ENCODE measurements at places on chromosomes 2 and 18.

- DNase-seq, result no peak
Measured at GRCh38 chr2:205689820-205690219, 7.5 kb downstream of the NRP2 start.

GRCh38 chr2:83850071-83850725 is 608.9 kb downstream of the SUCLG1 start:
- DNase-seq, result no peak

DNA sequence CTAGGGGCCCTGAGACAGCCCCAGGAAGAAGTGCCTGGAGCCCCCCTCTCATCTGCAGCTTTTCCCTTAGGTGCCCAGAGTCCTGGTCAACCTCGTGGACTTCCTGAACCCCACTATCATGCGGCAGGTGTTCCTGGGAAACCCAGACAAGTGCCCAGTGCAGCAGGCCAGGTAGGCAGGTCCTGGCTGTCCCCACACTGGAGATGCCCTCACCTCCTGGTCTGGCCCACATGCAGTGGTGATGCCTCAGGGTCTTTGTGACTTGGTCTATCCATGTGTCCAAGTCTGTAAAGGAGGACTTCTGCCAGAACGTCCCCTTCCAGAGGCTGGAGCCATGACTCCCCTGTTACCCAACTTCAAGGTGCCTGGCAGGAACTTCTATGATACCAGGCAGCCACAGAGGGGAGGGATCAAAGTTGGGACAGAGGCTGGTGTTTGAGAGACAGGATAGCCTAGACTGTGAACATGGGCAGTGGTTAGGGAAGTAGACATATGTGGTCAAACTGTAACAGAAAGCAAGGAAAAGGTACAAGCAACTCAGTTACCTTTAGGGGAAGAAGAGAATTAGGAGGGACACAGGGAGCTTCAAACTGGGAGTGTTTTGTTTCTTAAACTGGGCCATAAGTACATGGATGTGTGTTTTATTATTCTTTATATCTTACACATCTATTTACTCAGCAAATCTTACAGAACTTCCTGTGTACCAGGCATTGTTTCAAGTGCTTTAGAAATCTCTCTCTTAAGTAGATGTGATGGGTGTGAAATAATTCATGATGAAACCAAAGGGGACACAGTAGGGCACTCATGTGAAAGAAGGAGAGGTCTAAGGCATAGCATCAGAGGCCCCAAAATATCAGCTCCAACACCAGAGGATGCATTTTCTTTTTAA is 107.1 kb downstream of the PLB1 start:
- DNase-seq, result no peak

GRCh38 chr2:85248773-85249509 is 78.8 kb downstream of the TGOLN2 start:
- DNase-seq, result no peak

DNA sequence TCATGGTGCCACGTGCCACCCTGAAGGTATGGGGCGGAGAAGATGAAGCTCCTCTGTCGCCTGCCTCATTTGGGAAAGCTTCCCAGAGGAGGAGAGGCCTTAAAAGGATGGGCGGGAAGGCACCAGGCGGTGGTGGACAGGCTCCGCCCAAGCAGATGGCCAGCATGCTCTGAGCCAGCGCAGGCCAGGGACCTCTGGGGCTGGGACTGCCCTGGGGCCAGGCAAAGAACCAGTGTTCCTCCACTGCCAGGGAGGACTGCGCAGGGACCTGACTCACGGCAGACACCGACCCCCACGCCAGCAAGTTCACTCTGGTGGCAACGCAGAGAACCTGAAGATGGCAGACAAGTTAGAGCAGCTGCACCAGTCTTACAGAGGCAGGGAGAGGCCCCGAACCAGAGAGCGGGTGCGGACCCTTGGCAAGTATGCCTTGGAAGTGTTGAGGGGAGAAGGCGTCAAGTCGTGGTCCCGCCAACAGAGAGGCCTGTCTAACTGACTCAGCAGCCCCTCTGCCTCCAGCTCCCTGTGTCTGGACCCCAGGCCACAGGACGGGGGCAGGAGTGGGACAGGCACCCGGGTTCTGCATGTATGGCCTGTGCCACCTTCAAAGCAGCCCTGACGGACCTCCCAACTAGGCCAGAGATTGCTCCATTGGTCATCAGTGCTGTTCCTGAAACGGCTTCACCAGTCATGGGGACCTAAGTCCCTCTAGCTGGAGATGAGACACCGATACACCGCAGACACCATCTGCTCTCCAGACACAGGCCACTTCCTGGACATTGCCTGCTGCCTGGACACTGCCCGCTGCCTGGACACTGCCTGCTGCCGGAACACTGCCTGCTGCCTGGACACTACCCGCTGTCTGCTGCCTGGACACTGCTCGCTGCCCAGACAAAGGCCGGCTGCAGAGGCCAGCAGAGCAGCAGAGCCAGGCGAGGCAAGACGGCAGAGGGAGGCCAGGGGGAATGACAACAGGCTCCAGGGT is 124.7 kb downstream of the HDAC4 start:
- no peak for DNase-seq

GRCh38 chr2:236728916-236729670 is 159.5 kb downstream of the ACKR3 start:
- DNase-seq, result no peak

DNA sequence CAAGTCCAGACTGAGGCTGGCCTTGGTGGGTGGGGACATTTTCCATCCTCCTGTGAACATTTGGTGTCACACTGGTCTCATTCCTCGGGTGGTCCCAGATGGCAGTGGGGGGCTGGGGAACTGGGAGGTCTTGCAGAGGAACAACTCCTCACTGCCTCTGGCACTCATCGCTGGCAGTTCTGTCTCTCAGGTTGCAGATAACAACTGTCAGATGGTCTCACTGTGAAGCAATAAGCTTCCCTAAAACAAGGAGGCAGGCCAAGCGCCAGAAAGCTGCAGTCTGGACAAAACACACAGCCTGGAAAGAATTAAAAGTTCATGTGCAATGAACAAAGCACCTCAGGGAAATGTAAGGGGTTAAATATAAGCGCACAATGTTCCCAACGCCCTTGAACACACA is 78.1 kb downstream of the IRS1 start:
- no peak for DNase-seq

GRCh38 chr2:121994238-121995206 is 239.1 kb downstream of the TSN start:
- DNase-seq, result no peak

- DNase-seq, result no peak
Measured at GRCh38 chr2:235187806-235188205, 236.0 kb downstream of the SH3BP4 start.

DNA sequence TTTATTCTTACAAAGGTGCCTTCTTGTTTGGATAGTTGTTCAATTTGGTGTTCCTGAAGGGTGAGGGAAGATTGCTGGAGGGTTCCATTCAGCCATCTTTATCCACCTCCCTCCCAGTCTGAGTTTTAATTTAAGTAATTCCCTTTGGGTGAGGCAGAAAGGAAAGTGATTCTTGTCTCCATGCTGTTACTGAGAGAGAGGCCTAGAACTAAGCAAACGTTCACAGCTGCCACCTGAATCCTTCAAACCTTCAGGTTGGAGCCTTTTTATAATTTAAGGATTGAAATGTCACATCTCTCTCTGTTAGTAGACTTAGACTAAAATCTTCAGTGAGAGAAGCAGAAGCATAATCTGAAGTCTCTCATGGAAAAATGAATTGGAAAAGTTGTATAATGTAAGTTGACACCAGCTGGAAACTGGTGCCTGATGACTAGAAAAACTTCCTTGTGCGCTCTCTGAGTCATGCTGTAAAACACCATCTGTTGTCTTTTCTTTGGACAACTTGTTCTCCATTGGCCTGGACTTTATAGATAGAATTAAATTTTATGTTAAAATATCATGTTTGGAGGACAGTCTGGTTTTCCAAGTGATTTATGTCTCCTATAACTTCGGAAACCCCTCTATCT is 14.6 kb downstream of the STRADB start:
- DNase-seq, result no peak

DNA sequence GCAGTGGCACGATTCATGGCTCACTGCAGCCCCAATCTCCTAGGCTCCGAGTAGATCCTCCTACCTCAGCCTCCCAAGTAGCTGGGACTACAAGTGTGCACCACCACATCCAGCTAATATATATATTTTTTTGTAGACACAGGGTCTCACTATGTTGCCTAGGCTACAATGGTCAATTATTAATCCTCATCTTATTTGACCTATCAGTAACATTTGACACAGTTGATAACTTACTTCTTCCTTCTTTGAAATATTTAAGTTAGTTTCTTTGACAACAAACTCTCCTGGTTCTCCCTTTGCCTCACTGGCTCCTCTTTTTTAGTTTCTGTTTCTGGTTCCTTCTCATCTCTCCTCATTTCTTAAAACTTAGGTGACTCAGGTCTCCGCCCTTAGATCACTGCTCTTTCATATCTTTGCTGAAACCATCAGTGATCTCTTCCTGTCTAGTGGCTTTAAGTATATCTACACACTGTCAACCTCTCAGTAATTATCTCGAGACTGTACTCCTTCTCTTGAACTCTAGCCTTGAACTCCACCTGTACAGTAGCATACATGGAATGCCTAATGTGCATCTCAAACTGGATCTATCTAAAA is 11.5 kb downstream of the PGAP1 start:
- DNase-seq, result no peak

DNA sequence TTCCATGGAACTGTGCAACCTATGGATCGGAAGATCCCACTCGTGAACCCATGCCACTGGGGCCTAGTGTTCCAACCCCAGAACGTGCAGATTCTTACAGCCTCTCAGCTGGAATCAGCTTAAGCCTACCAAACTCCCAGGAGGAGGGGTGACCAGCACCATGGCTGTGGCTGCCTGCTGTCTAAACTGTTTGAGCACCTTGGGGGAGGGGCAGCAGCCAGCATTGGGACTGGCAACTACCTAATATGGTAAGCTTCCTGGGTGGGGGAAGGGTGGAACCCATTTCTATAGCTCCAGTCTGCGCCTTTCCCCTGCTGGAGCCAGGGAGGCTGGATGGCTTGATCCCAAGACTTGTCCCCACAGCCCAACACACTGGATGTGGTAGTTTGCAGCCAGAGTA is 10.7 kb upstream of the POLE4 start:
- DNase-seq, result no peak

GRCh38 chr18:62974388-62974787 is 259.0 kb downstream of the PHLPP1 start:
- DNase-seq, result no peak

DNA sequence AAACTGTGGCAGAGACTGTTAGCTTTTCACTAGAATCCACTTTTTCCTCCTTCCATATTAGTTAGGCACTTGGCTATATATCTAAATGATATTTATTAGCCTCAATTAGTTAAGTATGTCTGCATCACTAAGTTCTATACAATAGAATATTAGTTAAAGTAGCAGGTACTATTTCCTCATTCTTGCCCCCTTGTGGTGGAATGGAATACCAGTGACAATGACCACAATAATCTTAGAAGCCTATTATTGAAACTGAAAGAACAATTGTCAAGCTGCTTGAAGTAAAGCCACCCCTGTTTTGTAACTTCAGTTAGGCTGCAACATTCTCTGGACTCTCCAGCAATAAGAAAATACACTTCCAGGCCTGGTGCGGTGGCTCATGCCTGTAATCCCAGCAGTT is 476.3 kb upstream of the VWC2L start:
- DNase-seq, result no peak

Data from nucleus accumbens (tissue), 56 donors.